H54 (cell line): ENCODE measurements at places on chromosomes 6 and 20.

DNA sequence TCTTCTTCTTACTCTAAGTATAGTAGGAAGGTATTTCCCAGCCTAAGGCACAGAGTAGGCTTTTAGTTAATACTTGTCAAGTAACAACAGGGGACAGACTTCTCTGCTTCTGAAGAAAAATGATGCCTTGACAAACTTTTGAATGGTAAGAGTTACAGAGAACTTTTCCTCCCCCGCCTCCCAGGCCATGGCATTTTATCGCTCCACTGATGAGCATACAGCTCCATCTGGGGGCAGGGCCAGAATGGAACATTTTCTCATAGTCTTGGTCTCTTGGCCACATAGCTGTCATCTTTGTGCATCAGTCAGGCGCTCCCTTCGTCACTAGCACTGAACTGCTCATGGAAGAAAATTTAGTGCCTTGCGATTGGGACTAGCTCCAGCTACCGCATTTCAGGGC is 1066.8 kb upstream of the CITED2 start:
- DNase-seq, result no peak

- DNase-seq, result no peak
Observed at GRCh38 chr20:56001106-56001785, 4.1 kb downstream of the CBLN4 start.

- no peak for DNase-seq
Observed at GRCh38 chr6:30127238-30128093, 8.5 kb upstream of the TRIM40 start.

DNA sequence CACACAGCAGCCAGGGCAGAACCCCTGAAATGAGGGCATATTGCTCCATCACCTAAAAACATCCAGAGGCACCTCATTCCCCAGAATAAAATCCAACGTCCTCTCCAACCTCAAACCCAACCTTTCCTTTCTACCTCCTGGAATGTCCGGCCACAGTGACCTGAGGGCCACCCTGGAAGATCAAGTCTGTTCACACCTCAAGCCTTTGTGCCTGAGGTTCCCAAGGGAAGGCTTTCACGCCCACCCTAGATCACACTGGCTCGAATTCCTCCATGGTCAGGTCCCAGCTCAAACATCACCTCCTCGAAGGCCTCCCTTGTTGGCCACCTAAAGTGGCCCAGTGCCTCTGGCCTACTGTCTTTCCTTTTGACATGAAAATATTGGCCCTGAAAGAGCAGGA is 88.9 kb downstream of the ZMYND8 start:
- no peak for DNase-seq

DNA sequence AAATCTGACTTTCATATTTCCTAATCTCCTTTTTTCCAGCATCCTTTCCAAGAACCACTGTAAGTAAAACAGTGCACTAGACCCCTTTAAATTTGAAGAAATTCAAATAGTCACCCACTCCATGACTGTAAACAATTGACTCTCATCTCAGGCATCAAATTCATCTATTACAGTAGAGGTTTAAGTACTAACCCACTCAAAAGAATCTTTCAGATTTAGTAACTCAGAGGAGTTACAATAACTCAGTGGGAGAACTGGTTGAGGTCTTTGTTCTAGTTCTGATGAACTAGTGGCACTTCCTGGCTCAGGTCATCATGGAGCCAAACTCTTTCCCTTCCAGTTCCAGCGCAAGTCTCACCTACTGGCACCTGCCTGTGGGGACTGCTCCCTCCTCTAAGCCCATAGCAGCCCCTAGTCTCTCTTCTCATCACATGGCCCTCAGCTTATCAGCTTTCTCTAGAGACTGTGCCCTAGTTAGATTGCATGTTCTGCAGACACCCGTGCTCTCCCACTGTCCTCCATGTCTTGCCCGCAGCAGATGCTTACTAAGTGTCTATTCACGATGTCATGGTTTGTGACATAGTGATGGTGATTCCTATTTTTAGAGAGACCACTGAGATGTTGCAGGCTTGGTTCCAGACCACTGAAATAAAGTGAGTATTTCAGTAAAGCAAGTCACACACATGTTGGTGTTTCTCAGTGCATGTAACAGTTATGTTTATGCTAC is 196.2 kb downstream of the TBC1D7 start:
- no peak for DNase-seq

DNA sequence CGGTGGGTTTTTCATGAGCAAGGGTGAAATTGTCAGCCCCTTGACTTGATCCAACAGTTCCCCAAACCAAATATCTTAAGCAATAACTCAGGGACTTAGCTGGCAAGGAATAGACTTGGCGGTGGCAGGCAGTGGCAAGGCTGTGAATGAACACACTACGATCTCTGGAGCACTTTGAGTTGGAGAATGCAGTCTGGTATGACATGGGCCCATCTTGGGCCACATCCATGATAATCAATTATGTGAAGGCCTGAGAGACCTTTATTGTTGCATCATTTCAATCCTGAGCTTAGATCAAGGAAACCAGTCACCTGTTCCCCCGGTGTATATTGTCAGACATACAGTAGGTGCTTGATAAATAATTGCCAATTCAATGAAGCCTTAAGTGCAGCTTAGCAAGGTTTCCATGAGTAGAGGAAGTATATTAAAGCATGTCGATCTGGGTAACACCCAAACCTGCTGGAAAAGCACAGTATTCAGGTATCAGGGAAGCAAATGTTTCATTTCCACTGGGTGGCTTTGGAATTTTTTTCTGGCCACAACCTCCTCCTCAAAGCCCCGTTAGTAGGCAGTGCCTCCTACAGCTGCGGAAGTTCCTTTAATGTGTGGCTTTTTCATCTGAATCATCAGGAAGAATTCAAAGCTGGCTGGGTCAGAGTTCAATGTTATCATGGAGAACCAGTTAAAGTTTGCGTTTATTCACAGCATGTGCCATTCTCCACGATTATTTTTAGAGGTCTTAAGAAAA is 10.2 kb downstream of the CASS4 start:
- peak; percentile 66 for DNase-seq

DNA sequence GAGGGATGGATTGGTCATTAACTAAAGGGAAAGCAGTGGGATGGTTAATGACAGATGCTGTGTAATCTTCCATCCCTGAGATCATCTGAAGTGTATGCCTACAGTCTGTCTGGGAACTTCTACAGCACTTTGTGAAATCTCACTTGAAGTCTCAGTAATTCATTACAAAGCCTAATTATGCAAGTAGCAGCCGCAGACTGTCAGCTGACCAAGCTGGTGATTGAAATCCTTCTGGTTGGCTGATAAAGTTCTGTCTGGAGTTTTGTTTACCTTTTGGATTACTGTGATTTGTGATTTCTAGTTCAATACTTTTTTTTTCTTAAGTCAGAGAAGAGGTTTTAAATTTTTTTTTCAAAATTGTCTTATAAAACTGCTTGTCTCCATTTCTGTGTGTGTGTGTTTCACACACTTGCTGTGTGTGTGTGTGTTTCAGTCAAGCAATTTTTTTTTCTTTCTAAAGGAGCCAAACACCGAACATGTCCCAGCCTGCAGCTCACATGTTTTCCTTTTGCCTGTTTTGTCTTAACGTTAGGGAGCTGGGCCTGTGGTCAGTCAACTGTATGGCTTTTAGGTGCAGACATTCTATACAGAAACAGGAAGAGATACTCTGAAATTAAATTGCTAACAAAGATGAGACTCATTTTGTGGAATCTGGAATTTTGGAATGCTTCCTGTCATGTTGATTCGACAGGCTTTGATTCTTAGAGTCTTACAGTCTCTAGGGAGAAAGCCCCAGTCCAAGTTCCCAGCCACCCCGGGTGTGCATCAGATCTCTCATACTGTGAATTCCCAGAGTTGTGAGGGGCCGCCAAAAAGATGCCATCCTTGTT is 28.5 kb upstream of the ADGRF4 start:
- no peak for DNase-seq

DNA sequence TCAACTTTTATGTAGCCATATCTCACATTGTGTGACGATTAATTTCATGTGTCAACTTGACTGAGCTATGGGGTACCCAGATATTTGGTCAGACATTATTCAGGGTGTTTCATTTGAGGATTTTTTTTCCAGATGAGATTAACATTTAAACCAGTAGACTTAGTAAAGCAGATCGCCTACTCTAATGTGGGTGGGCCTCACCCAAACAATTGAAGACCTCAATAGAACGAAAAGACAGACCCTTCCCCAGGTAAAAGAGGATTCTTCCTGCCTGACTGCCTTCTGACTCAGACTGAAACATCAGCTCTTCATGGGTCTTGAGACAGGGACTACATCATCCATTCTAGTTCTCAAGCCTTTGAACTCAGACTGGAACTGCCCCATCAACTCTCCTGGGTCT is 231.7 kb upstream of the SASH1 start:
- DNase-seq, result no peak

- DNase-seq, result no peak
Observed at GRCh38 chr6:3405679-3406078, 51.2 kb downstream of the SLC22A23 start.

GRCh38 chr6:115817161-115817560 is 243.5 kb downstream of the FRK start:
- no peak for DNase-seq

- no peak for DNase-seq
Observed at GRCh38 chr20:11492846-11493245, 424.8 kb upstream of the BTBD3 start.

- no peak for DNase-seq
Observed at GRCh38 chr20:17653835-17654648, 28.0 kb downstream of the RRBP1 start.

- no peak for DNase-seq
Observed at GRCh38 chr6:69279805-69280204, 517.0 kb downstream of the LMBRD1 start.

GRCh38 chr6:163327921-163328320 is 86.6 kb upstream of the QKI start:
- DNase-seq, result no peak

GRCh38 chr6:107712665-107713551 is 111.2 kb downstream of the SCML4 start:
- DNase-seq, result no peak

GRCh38 chr6:154509421-154510143 is 903 bp downstream of the CNKSR3 start:
- no peak for DNase-seq

GRCh38 chr6:144782634-144783033 is 497.5 kb downstream of the UTRN start:
- DNase-seq, result no peak

DNA sequence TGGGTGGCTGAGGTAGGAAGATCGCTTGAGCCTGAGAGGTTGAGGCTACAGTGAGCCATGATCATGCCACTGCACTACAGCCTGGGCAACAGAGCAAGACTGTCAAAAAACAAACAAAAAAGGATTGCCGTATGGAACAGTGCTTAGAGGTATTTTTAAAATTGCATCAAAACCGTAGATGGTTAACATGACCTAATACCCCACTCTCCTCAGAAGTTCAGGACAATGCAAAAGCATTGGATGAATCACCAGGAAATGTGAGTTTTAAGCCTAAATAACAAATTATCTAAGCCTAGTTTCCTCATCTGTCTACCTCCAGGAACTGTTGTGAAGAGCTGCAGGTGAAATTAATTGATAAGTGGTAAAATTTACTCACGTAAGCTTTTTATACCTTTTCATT is 123.8 kb upstream of the ID4 start:
- no peak for DNase-seq

GRCh38 chr6:111573892-111574797 is 31.5 kb downstream of the TRAF3IP2 start:
- DNase-seq, result peak; percentile 38

DNA sequence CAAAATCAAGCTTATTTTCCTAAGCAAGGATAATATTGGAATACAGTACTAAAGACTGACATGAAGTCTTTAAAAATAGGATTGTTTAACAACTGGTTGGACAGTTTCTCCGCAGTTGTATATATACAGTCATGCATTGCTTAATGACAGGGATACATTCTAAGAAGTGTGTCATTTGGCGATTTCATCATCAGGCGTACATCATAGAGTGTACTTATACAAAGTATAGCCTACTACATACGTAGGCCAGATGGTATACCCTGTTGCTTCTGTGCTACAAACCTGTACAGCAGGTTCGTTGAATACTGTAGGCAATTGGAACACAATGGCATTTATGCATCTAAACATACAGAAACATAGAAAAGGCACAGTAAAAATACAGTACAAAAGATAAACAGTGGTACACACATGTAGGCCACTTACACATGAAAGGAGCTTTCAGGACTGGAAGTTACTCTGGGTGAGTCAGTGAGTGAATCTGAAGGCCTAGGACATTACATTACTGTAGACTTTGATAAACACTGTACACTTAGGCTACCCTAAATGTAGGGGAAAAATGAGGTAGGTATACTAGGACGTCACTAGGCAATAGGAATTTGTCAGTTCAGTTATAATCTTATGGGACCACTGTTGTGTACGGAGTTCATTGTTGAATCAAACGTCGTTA is 20.1 kb downstream of the HECA start:
- DNase-seq, result no peak

DNA sequence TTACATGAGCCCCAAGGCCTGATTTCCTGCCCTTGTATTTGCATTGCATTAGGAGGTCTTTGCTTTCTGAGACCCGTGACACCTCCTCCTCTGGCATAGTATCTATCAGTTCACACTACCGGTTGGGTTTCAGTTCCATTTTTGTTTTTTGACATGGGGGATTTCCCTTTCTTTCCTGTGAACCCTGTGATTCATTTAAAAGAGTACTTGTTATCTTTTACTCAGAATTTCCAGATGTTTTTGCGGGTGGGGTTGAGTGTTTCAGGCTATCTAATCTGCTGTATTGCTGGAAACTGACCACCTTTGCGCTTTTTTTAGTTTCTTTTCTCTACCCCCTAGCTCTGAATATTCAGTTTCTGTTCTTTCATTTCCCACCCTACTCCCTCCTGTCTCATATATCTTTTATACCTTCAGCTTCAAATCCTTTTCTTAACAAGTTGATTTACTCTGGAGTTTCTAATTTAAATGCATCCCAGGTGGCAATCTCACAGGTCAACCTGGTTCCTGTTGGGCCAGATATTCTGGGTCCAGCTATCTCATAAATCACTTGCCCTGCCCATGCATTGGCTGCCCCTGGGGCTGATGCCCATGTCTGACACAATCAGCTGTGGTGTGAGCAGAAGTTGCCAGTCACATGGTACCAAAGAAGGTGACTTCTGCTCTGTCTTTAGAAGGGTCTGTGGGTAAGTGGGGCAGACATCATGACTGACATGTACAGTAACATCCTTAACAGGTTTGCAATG is 14.3 kb upstream of the NCOA3 start:
- no peak for DNase-seq

DNA sequence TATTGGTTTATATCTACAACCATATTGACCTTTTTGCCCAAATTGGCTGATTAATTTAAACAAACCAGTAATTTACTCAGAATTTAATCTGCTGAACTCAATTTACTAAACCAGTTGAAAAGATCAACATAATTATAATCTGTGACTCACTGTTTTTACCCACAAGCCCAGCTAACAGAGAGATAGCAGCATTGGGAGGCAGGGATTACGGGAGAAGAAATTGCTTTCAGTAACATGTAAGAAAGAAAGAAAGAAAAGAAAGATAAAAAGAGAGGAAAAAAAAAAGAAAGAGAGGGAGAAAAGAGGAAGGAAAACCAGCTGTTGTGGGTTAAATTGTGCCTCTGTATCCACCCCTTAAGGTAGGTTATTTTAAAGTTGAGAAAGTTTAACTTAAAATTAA is 13.3 kb upstream of the RHAG start:
- DNase-seq, result no peak

GRCh38 chr6:151464702-151465101 is 12.8 kb upstream of the RMND1 start:
- DNase-seq, result no peak
